Thoracic aorta endothelial cell (primary cell): ENCODE measurements at places on chromosomes 7 and 10. TPM values are rescaled to one million over a fixed set of nuclear protein-coding genes. Genes with fewer than 3 reads are reported as not detected.

The TMEM229A gene
- not detected in 2 replicates for total RNA-seq

The WIPF3 gene
- not detected in 2 replicates for total RNA-seq

The MDFIC gene
- 20.7 and 21.0 TPM in 2 replicates for total RNA-seq

The TMEM26 gene
- total RNA-seq, result 0.07 TPM in 1 of 2 replicates, not detected in the other

The ANXA8L1 gene
- not detected in 2 replicates for total RNA-seq

The MUC12 gene
- not detected in 2 replicates for total RNA-seq
